ENCODE measurements at places on chromosomes 12 and 14.

- no peak for DNase-seq
These were observed 75.9 kb upstream of the TMPO start for GRCh38 chr12:98439471-98439951.

- DNase-seq, result no peak
These were observed 25.4 kb upstream of the SLC10A1 start for GRCh38 chr14:69822456-69822855.

DNA sequence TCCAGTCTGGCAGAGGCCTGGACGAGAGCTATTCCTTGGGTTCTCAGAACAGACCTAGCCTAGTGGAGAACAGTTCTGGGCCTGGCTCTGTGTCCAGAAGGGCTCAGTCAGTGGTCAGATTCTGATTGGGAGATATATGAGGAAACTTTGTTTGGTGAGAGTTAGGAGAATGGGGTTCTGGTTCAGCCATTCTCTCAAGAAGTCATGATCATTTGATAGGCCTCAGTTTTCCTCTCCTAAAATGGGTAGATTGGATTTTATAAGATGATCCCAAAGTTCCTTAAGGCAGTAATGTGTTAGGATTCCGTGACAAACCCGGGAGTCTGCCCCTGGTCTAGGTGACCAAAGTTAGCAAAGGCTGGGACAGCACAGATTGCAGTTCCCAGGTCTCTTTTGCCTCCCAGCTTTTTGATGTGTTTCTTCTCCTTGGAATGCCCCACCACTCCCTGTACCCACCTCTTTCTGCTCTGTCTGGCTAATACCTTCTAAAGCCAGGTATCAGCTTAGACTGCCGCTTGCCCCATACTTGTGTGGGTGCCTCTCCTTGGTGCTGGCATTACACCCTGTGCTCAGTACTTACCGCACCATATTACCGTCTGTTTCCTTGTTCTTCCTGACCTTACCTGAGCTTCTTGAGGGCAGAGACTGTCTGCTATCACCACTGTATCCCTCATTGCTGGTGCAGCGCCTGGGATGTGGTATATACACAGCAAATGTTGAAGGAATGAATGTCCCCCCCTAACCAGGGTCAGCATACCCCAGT, 25.5 kb downstream of the SUSD6 start:
- DNase-seq, result no peak

- DNase-seq, result no peak
These were observed 5.4 kb downstream of the MMP14 start for GRCh38 chr14:22841769-22842168.

- DNase-seq, result no peak
These were observed 371.1 kb downstream of the FSCB start for GRCh38 chr14:44135972-44136371.

DNA sequence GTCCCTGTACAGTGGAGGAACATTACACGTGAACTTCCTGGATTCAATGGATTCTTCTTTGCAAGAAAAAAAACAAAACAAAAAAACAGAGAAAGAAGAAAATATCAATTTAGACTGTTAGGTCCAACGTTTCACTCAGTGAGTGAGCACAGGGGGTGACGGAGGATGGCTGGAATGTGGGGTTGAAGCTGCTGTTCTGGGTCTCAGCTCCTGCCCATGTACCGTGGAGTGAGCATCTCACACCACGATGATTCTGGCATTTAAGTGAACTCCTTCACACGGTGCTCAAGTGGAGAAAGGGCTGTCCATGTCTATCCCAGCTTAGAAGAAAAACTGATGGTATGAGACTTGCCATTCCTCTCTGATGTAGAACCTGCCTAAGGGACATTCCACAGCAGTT, 23.2 kb downstream of the CCND2 start:
- DNase-seq, result no peak

DNA sequence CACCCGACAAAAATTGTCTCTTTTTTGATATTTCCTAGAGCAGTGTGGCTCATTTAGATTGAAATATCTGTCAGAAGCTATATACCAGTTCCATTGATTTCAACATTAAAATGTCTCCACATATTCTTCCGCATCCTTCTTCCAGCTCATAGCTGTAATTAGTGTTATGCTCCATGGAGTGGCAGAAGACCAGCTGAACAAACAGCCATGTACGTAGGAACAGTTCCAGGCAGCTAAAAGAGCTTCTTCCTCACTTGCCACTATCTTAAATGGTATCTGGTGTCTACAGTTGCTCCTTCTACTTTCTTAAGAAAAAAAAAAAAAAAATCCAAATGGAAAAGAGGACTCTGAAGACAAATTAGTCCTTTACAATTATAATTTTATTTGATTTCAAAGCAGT, 848.0 kb downstream of the DIO2 start:
- DNase-seq, result no peak

DNA sequence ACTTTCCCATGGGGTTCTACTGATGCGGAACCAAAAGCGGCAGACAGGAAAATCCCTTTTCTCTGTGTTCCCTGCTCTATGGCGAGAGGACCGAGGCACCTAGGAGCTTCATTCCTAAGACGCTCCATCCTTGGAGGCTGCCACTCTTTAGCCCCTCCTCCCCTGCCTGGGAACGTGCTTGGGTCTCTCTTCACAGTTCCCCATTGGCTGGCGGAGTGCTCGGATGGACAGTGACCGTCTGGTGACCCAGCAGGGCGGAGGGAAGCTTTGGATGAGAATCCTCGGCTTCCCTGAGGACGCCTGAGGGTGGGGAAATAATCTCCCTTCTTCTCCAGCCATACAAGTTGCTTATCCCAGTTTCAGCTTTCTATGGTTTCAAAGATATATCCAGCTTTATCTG, 37.3 kb downstream of the KCNA5 start:
- DNase-seq, result no peak

GRCh38 chr12:132071830-132072384, 72.2 kb downstream of the DDX51 start:
- no peak for DNase-seq

GRCh38 chr14:45089813-45090212, 5.9 kb downstream of the PRPF39 start:
- DNase-seq, result no peak

DNA sequence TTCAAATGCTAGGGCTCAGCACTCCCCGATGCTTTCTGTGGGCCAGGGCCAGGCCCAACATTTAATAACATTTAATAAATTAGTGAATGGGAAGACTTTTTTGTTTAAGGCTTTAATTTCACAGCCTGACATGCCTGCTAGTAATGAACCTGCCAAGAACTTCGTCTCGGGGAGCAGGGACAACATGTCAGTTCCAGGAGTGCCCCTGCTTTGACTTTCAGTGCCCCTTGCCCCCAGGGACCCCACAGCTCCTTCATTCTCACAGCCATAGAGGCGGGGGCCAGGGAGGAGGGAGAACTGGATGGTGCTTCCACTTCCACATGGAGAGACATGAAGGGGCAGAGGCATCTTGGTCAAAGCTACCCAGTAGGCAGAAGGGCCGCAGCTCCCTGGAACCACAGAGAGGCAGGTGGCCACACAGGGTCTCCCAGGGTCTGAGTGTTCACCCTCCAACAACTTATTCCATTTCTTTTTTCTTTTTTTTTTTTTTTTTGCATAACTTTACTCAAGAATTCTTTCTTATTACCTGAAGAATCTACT, 66.0 kb upstream of the DDX11 start:
- DNase-seq, result no peak

DNA sequence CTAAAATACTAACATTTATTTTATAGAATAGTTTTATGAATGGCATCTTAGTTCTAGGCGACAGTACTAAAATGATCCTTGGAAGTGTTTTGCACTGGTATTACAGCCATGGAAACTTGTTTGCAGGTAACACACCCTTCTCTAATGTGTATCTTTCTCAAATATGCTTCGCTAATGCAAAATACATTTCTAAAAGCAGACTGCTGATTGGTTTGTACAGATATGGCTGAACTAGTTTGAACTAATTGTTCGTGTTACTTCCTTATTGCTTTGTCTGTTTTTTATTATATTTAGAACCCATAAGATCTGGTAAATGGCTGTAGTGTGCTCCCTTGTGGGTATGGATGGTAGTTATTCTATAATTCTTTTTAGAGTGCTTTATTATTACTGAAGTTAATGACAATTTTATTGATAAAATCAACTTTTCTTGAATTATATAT, 53.0 kb downstream of the ATF7IP start:
- DNase-seq, result no peak

DNA sequence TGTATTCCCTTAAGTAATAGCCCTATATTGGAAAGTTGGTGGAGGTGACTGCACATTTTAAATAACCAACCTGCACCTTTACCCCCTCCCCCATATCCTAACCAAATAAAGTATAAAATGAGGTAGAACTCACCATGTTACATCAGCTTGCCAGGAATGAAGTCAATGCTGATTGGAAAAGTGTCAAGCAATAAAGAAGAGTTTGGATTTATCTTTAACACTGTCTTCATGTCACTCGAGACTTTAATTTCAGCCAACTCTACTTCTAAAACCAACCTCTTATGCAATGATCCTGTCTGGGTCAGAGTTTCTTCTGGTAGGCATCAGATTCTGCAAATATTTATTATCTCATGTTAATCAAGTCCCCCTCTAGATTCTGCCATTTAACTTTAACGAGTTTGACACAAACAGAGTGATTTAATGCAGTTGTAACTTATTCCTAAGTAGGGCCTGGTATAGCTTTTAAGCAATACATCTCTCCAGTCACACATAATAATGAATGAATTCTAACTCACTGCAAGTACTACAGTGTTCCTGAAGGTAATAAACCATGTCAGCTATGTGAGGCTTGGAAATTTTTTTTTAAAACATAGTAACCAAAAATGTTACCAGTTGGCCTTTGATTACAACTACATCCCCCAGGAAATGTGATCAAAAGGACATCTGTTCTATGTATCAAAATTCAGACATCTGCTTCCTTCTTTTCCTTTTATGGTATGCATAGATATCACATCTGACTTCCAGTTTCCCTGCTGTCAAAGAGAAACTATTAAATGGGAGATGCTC, 98.7 kb downstream of the ERGIC2 start:
- no peak for DNase-seq

DNA sequence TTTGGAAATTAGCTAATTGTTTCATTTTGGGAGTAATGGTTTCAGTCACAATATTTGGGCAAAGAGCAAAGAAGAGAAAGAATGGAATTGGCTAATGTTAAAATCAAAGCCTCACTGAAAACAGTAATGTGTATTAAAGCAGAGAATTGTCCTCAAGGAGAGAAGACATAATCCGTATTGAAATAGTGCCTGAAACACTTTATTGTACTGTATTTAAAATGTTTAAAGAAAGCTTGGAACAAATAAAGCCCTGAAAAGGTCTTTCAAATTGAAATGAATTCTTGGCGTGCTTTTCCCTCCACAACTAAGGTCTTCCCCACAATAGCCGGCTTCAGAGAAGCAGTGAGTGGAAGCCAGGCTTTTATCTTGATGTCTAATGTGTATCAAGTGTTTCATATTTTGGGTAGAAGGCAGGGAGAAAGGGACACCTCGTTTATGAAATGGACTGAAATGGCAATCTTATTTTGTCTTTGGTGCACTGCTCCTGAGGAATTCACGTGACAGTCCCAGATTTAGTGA, 212.9 kb upstream of the CRY1 start:
- DNase-seq, result no peak

DNA sequence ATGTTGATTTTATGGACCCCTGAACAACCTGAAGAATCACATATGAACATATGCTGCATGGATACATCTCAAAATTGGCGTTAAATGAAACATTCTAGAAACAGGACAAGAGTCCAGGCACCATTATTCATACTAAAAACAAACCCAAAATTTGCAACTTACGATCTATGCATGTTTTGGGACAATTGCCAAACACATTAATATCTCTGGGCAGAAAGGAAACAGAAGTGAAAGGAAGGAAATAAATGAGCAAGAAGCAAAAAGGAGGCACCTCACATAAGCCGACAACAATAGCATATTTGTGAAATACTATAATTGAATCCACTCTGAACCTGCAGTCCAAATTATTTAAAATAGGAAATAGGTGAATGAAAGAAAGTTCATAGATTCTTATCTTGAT, 1505.3 kb downstream of the AACS start:
- no peak for DNase-seq

DNA sequence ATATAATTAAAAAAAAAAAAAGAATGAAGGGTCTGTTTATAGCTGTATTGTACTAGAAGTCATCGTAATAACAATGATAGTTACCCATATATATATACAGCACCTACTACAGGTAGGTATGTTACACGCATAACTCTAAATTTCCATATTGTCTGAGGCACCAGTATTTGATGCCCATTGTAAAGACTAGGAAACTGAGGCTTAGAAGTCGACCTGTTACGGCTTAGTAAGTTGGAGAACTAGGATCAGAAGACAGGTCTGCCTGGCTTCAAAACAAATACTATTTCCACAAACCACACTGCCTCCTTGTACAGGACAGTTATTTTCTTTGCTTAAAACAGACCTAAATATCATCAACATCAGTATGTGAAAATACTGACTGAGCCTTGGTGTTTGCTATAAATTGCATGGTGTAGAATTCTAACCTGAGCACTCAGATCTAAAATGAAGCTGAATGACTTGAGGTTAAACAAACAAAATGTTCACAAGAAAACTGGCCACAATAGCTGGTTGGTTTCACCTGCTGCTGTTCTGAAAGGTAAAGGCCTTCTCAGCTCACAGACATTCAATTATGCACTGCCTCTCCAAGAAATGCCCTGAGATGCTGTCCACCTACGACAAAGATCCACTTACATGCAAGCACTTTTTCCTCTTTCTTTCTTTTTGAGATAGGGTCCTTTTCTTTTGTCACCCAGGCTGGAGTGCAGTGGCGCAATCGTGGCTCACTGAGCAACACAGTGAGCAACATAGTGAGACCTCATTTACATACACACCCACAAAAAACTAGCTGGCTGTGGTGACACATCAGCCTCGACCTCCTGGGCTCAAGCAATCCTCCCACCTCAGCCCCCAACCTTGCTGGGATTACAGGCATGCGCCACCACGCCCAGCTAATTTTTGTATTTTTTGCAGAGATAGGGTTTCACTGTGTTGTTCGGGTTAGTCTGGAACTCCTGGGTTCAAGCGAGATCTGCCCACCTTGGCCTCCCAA, 35.7 kb downstream of the SSH1 start:
- no peak for DNase-seq

GRCh38 chr12:43776498-43776897, 17.7 kb downstream of the IRAK4 start:
- DNase-seq, result no peak

GRCh38 chr14:57492859-57493258, 798 bp downstream of the CCDC198 start:
- no peak for DNase-seq

GRCh38 chr12:27864521-27864920, 84.5 kb upstream of the MANSC4 start:
- no peak for DNase-seq

GRCh38 chr14:69315301-69315700, 55.3 kb downstream of the GALNT16 start:
- no peak for DNase-seq

DNA sequence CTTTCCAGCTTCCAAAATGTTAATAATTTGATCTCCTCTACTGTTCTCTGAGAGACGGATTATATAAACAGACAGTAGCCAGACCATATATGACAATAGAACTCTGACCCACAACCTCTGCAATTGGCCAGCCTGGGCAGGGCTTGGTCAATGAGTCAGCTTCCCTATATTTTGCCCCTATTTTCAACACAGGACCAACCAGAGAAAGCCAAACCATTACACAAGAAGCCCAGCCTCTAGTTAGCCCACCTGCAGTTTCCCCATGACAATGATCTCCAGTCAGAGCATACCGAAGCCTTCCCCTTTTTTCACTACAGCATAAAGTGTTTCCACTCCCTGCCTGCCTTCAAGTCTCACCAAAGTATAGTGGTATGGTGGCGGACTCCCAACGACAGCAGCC, 7.6 kb upstream of the EXD2 start:
- DNase-seq, result no peak

GRCh38 chr12:16297521-16297920, 20.0 kb upstream of the SLC15A5 start:
- DNase-seq, result no peak

GRCh38 chr12:51898506-51898905, 8.8 kb upstream of the ACVRL1 start:
- no peak for DNase-seq

Data from stimulated activated CD8-positive, alpha-beta memory T cell treated with anti-CD3 and anti-CD28 coated beads, Interleukin-2, amount 100 ng/mL, for 1 hour (primary cell).